ENCODE measurements at places on chromosomes 2 and 18.

DNA sequence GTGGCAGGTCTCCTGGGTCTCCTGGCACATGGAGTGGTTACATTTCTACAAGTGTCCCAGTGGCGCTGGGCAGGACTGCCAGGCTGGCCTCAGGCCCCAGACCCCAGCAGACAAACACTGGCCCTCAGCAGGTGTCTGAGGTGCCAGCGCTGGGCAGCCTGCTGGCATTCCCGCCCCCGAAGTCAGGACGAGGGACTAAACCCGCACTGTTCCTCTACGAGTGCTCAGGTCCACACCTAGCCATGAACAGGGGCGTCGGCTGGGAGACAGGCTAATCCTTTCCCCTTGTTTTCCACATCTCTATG lies 12.8 kb downstream of the SNED1 start:
- DNase-seq = peak; percentile 21

GRCh38 chr18:28108814-28109213 lies 68.1 kb downstream of the CDH2 start:
- no peak for DNase-seq

GRCh38 chr2:84022810-84023431 lies 436.2 kb downstream of the SUCLG1 start:
- no peak for DNase-seq

DNA sequence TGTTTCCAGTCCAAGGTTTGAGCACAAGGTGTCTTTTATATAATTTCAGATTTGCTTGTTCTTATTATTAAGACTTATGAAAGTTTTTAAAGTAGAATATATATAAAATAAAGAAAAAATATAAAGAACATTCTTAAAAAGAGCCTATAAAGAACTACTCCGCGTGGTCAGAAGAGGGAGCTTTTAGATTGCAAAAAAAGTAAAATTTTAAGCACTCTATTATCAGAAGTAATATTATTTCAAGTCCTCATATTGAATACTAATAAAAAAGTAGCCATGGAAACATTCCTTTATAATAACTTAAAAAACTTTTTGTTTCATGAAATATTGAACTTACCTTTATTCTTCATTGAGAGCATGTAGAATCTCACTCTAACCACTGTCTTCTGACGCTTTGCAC lies 51.4 kb downstream of the LINC00305 start:
- DNase-seq = no peak

- DNase-seq = no peak
These were observed 16.2 kb downstream of the AFF3 start for GRCh38 chr2:100126201-100126600.
